ENCODE measurements at places on chromosomes 3 and 15.

GRCh38 chr3:57756528-57757401 is 656 bp downstream of the SLMAP start:
- DNase-seq, result peak; percentile 62

DNA sequence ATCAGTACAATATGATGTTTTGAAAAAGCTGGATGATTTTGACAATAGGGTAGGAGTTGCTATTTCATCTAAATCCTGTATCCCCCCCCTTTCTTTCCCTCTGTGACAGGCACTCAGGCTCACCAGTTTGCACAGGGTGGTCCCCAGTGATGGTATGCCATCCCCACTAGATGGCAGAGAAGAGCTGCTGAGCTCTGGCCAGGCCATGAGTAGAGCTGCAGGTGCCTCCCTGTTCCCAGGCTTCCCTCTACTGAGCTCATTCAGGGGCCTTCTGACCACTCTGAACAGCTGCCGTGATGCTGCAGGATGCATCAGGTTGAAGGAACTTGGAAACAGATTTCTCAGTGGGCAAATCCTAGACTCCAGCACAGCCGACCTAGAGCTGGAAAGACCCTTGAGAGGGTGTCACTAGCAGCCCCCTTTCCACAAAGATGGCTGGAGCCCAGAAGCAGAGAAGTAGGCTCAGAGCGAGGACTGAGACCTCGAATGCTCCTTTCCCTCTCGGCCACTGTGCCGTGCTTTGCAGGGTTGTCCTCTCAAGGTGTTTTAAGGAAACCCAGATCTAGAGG is 45.1 kb downstream of the EFCAB12 start:
- peak; percentile 89 for DNase-seq

GRCh38 chr15:50854601-50855490 is 53.6 kb upstream of the AP4E1 start:
- DNase-seq, result no peak

GRCh38 chr3:42122261-42123011 is 31.3 kb downstream of the TRAK1 start:
- no peak for DNase-seq

- DNase-seq, result no peak
Observed at GRCh38 chr3:71104976-71105375, 478.6 kb downstream of the FOXP1 start.

- no peak for DNase-seq
Observed at GRCh38 chr3:27789420-27789819, 67.3 kb upstream of the EOMES start.

- DNase-seq, result no peak
Observed at GRCh38 chr15:39127151-39127790, 453.6 kb upstream of the THBS1 start.

- peak; percentile 92 for DNase-seq
Observed at GRCh38 chr3:54433846-54434245, 311.5 kb downstream of the CACNA2D3 start.

DNA sequence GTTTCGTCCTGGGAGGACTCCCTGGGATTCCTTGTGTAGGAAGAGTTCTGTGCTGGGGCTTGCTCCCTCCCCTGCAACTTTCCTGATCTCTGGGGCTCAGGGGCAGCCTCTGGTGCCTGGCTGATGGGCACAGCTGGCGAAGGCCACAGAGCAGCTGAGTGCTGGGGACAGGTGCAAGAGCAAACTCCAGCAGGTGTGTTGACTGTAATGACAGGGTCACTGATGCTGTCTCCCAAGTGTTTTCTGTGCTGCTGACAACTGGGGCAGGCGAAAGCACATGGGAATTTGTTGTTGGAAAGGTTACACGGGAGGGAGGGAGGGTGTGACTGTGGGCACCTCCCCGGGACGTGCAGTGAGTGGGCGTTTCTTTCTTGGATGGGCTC is 21.6 kb downstream of the CPN2 start:
- DNase-seq, result no peak
